Fibroblast of the aortic adventitia (primary cell): ENCODE measurements at places on chromosomes 7 and 10. TPM values are rescaled to one million over a fixed set of nuclear protein-coding genes. Genes with fewer than 3 reads are reported as not detected.

CALML5 gene
- not detected in 2 replicates for total RNA-seq

RHBDD2 gene
- total RNA-seq: 28.7 and 50.3 TPM in 2 replicates

RNF32 gene
- 0.54 and 1.9 TPM in 2 replicates for total RNA-seq

PLAU gene
- 21.6 and 24.9 TPM in 2 replicates for total RNA-seq

SEMA3D gene
- total RNA-seq: 27.1 and 51.2 TPM in 2 replicates

ACTA2 gene
- 73.5 and 241 TPM in 2 replicates for total RNA-seq

TCERG1L gene
- total RNA-seq: not detected in 2 replicates

RBP3 gene
- not detected in 2 replicates for total RNA-seq

GSTO2 gene
- total RNA-seq: 3.4 and 8.9 TPM in 2 replicates

ADIRF gene
- total RNA-seq: 37.8 and 48.4 TPM in 2 replicates

SYT15 gene
- under 0.01 and 0.41 TPM in 2 replicates for total RNA-seq
